Retinal pigment epithelial cell (primary cell): ENCODE measurements at places on chromosomes 3 and 15.

DNA sequence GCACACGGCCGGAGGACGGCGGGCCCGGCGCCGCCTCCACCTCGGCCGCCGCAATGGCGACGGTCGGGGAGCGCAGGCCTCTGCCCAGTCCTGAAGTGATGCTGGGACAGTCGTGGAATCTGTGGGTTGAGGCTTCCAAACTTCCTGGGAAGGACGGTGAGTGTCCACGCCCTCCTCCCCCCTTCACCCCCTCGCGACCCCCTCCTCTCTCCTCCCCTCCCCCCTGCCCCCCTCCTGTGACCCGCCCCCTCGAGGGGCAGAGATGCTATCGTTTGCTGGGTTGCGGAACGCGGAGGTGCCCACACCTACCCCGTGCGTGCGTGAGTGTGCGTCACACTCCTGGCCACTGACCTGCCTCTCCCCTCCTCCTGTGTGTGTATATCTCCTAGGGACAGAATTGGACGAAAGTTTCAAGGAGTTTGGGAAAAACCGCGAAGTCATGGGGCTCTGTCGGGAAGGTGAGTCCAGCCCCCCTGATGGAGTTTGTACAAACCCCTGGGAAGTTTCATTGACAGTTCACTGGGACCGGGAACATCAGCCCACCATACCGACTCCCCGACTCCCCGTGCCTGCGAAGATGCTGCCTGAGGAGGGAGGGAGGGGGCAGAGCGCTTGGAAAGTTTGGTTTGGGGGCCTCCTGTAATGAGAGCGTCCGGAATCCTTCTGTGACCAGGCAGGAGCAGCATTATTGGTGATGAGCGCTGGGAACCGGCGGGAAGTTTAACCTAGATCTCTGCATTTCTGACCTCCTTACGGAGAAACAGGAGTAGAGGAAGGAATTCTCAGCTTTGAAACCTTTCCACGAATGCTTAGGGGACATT is 795 bp upstream of the SCAANT1 start:
- DNase-seq, result peak; percentile 32

DNA sequence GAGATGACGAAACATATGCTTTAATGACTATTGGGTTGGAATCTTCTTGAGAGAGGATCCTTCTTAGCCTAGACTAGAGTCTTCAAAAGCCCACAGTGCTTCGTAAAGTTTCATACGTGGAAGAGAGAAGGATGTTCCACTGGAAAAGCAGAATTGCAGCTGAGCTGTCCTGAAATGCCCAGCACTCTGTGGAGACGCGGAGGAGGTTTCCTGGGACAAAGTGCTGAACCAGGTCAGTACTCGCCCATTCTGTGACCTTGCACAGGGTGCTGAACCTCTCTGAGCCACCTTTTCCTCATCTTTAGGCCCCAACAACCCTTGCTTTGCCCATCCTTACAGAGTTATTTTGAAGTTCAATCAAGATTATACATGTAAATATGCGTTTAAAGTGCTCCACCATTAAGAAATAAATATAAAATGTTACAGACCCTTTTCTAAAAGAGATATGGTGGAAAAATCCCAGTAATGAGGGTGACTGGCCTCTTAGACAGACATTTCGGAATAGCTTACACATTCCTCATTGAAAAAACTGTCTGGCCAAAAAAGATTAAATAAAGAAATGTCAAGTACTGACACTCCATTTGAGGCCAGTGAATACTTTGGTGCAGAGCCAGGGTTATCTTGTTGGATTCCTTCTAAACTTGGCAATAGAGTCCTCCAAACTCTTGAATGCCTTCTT is 4.2 kb upstream of the MAGEF1 start:
- DNase-seq, result no peak

- no peak for DNase-seq
These were observed 6.0 kb downstream of the CCR5AS start for GRCh38 chr3:46400846-46401245.

DNA sequence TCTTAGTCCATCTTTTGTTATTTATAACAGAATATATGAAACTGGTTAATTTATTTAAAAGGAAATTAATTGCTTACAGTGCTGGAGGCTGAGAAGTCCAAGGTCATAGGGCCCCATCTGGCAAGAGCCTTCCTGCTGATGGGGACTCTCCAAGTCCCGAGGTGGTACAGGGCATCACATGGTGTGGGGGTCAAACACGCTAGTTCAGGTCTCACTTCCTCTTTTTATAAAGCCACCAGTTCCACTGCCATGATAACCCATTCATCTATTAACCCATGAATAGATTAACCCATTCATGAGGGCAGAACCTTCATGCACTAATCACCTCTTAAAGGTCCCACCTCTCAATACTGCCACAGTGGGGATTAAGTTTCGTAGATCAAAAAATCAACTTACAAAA is 659.3 kb downstream of the NAALADL2 start:
- DNase-seq, result no peak

- no peak for DNase-seq
These were observed 2.4 kb downstream of the MUC4 start for GRCh38 chr3:195809291-195809785.

GRCh38 chr15:71715914-71716313 is 94.4 kb upstream of the NR2E3 start:
- DNase-seq, result no peak

- no peak for DNase-seq
These were observed 47.1 kb downstream of the GOLIM4 start for GRCh38 chr3:168048414-168049330.

DNA sequence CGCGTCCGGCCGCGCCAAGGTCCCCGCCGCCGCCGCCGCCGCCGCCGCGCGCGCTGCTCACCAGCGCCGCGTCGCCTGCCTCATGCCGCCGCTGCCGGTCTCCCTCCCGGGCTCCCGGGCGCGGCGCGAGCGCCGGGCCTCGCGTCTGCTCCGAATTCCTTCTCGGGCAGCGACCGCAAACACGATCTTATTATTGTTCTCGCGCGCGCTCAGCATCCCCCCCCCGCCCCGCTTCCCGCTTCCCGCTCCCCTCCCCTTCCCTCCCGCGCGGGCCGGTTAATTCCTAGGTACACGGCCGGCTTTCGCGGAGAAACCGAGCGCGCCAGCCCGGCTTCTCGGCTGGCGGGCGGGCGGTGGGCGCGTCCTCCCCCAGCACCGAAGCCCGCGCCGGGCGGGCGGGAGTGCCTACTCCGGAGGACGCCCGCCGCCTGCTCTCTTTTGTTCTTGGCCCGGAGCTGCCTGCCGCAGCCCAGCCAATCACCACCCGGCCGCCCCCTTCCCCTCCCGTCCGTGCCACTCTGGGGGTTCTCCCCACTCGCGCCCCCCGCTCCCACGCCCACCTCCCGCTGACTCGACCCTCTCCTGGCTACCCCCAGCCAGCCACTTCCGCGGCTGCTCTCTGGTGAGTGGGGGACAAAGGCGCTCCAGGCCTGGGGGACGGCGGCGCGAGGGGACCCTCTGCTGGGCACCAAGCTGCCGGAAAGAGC is at the start of gene HDGFL3:
Gene HDGFL3 (minus strand): TSS at position 164 of the 707 bp plus-strand sequence. CDS start 409 bp downstream, outside the sequence.
- no peak for DNase-seq
